SK-N-SH treated with all-trans-retinoic acid at 6 μM for 48 hours (cell line): ENCODE measurements at places on chromosomes 11 and 22.

DNA sequence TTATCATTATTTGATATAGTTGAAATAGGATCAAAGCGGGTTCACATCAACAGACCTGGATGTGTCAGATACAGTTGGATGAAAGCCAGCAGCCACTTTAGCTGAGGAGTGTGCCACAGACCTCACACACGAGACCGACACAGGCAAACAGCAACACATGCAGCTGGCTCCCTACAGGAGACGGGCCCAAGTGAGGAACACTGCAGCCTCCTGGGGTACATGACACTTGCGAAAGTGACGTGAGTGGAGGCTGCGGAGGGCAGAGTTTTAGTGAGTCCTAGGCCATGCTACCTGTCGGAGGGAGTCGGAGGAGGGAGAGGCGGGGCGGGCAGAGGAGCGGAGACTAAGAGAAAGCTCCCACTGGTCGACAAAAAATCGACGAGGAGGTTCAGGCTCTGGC lies 100.9 kb upstream of the BID start:
- no peak for ATAC-seq

GRCh38 chr11:110027627-110028371 lies 65.4 kb upstream of the ZC3H12C start:
- ATAC-seq: no peak

DNA sequence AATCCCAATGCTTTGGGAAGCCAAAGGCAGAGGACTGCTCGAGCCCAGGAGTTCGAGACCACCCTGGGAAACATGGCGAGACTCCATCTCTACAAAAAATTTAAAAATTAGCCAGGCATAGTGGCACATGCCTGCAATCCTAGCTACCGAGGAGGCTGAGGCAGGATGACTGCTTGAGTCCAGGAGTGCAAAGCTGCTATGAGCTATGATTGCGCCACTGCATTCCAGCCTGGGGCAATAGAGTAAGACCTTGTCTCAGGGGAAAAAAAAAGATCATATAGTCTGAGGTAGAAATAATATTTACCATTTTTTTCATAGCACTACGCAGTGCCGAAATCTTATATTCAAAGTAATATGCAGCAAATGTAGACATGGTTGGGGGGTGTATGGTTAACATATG lies 47.8 kb downstream of the MRTFA start:
- ATAC-seq: no peak

GRCh38 chr11:75656044-75656727 lies 12.7 kb downstream of the MAP6 start:
- ATAC-seq: peak; percentile 69

DNA sequence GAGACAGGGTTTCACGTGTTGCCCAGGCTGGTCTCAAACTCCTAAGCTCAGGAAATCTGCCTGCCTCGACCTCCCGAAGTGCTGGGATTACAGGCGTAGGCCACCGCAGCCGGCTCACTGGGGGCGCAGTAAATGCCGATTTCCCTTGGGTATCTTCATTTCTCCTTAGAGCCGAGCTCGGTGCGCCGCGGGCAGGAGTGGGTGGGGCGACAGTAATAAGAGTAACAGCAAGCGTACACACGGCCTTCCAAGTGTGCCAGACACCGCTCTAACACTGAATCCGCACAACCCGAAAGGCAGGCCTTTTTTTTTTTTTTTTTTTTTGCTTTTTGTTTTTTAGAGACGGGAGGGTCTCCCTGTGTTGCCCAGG lies 500 bp upstream of the ADSL start:
- peak; percentile 64 for ATAC-seq

- ATAC-seq: no peak
These were observed 13.5 kb upstream of the SPI1 start for GRCh38 chr11:47391711-47392432.

- no peak for ATAC-seq
These were observed 5.7 kb downstream of the PDGFB start for GRCh38 chr22:39238966-39239505.

GRCh38 chr11:31445621-31446020 lies 63.8 kb downstream of the IMMP1L start:
- ATAC-seq: 0 out of 3 replicates have a peak, but pooled peaks have one; percentile 22

DNA sequence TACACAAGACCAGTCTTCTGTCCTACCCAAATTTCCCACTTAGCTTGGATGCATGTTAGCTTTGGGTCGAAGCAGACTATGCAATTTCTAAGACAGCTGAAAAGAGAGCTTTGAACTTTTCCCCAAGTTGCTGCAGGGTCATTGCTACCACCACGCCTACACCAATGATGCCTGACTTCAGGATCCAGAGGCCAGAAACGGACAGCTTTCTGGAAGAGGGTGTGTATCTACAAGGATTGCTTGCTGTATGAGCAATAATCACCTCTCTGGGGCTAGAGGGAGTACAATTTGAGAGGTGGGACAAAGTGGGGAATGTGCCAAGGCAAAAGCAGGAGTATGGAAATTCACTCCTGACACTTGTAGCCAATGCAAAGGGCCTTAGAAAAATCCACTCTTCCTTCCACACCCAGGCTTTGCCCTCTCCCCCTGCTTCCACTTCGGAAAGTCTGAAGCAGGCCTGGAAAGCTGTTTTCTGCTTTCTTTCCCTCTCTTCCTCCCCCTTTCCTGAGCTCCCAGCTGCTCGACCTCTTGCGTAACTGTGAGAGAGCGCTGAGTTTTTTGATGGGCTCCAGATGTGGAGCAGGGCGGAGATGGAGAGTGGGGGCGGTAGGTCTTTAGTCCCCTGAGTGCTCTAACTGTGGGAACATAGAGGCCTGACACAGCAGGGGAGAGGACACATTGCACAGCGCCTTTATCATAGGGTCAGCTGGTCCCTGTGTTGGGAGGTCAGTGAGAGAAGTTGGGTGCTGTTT lies 2.1 kb upstream of the PHLDB1 start:
- ATAC-seq: peak; percentile 32

- no peak for ATAC-seq
These were observed 298.3 kb downstream of the KIRREL3 start for GRCh38 chr11:126702165-126702720.

DNA sequence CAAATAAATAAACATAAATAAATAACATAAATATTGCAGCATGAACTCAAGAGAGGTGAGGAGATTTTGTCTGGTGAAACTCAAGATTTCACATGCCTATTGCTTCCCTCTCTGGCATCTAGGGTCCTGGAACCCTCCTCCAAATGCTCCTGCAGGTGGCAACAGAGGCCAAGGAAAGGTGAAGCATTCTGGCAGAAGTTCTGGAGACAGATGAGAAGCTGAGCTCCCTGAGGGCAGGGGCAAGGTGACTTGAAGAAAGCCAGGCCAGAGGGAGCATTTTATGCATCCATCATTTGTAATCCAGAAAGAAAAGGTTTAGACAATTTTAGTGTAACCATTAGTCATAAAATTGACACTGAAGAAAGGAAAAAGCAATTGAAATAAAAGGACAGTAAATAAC lies 64.9 kb downstream of the ENDOD1 start:
- ATAC-seq: peak; percentile 61

- peak; percentile 70 for ATAC-seq
These were observed 66.8 kb downstream of the FEZ1 start for GRCh38 chr11:125429174-125429707.

DNA sequence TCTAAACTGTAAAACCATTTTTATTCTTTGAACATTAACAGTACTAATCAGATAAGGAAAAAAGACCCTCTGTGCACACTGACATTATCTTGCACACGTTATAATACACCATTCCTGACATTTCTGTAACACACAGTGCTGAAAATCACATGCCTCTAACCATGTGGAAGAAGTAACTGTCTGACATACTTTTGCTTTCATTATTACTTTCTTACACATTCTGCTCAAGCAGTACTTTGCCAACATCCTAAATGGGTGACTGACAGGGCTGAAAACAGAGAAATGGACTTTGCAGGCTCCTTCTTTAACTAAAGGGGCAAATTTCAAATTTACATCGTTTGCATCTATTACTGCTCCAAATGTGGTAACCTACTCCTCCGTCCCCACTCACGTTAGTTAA lies 22.8 kb upstream of the TP53AIP1 start:
- ATAC-seq: no peak

- no peak for ATAC-seq
These were observed 58.6 kb downstream of the DSCAML1 start for GRCh38 chr11:117738246-117738957.

DNA sequence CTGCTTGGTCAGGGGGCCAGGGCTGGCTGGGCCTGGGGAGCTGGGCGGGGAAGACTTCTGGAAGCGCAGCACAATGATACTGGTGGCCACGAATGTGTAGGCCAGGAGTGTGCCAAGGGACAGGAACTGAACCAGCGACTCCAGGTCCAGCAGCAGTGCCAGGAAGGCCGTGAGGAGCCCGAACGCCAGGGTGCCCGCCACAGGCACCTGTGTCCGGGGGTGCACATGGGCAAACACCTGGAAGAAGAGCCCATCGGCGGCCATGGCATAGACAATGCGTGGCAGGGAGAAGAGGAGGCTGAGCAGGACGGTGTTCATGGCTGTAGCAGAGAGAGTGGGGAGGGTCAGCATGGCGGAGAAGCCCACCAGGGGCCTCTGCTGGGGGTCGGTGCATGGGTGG lies 2.3 kb downstream of the SLC7A4 start:
- ATAC-seq: no peak

DNA sequence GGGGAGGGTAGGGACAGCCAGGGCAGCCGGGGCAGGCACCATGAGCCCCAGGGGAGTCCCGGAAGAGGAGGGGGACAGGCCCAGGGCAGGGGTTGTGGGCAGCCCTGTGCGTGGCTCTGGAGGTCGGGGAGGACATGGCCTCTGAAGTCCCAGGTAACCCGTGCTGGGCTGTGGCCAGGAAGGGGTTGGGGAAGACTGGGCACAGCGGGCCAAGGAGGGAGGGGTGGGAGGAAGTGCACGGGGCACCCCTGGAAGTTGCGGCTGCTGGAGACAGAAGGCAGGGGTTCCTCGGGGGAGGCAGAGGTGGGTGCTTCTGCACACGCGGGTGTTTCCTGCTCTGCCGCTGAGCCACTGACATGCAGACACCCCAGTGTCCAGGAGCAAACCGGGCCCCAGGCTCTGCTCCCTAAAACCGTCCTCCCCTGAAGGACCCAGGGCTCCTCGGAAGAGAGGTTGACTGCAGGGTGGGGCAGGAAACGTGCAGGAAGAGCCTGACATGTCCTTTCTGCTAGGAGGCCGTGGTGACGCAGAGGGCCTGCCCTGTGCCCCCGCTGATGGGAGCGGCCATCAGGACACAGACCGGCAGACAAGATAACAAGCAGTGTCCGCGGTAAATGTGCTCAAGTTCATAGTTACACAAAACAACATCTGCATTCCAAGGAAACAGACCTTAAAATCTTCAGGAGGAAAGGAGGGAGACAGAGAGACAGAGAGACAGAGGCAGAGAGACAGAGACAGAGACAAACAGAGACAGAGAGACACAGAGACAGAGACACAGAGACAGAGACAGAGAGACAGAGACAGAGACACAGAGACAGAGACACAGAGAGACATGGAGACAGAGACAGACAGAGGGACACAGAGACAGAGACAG lies 5.7 kb downstream of the TNNI2 start:
- no peak for ATAC-seq

DNA sequence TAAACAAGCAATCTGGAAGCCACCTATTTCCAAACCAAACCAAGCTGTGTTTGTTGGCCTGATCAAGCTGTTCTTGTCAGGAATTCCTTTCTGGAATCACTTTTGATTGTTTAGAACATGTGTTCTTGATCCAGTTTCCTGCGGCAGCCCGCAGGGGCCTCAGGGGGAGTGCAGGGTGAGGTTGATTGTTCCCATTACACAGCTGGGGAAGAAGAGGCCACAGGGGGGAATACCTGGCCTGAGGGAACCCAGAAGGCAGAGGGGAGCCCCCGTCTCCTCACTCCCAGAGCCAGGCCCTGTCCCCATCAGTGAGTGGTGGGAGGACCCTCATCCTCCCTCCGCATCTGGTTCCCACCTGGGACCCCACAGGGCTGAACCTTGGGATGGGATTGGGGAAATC lies 4.2 kb downstream of the MRGPRD start:
- no peak for ATAC-seq

DNA sequence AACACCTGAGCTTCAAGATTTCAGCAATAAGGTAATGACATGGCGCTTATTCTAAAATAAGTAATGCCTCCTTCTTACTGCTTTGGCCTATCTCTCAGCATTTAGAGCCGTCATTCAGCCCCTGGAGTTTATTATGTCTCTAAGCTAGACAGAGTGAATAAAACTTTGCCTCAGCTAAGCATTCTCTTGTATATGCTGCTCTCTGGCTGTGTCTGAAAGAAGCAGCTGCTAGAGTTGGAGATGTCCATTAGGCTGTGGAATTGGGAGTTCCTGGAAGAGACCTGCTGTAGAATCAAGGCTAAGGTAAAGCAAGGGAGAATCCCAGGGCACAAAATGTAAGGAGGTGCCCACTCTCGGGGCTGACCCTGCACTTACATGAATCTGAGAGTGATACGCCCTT lies 35.5 kb upstream of the TTC12 start:
- peak; percentile 30; the same call in 1 of the 3 replicates for ATAC-seq

GRCh38 chr11:17691976-17692375 lies 27.4 kb upstream of the MYOD1 start:
- ATAC-seq: no peak

DNA sequence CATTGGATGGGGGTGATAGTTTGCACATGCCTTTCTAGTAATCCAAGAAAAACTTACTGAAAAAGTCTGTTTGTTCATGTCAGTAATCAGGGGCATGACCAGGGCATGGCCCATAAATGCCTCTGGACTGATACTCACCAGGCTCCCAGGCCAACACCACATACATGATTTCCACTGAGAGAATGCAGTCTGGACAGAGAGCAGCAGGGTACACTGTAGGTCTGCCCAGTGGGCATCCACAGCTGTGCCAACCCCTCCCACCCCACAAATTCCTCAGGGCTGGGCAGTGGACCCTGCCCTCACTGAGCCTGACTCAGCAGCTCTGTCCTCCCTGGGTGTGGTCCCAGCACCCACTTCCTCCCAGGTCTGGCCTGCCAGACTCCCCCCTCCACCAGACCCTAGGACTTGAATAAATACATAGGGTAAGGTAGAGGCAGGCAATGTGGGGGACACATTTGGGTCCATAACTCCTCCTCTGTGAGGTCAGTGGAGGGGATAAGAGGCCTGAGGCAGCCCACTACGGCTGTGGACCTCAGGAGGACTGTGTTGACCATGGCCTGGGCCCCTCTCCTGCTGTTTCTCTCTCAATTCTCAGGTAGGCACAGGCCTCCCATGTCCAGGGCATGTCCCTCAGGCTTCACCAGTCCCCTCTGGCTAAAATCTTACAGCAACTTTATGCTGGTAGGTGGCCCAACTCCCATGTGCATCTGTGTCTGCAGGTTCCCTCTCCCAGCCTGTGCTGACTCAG lies 92.2 kb upstream of the TOP3B start:
- ATAC-seq: no peak; the same call in 2 of the 3 replicates

GRCh38 chr11:78560153-78560552 lies 14.5 kb downstream of the NARS2 start:
- no peak for ATAC-seq
